ENCODE measurements at places on chromosomes 4 and X.

GRCh38 chr4:170399581-170400293 lies 310.0 kb upstream of the AADAT start:
- DNase-seq: no peak

- DNase-seq: no peak
Observed at GRCh38 chrX:10356979-10357378, 200.2 kb downstream of the CLCN4 start.

DNA sequence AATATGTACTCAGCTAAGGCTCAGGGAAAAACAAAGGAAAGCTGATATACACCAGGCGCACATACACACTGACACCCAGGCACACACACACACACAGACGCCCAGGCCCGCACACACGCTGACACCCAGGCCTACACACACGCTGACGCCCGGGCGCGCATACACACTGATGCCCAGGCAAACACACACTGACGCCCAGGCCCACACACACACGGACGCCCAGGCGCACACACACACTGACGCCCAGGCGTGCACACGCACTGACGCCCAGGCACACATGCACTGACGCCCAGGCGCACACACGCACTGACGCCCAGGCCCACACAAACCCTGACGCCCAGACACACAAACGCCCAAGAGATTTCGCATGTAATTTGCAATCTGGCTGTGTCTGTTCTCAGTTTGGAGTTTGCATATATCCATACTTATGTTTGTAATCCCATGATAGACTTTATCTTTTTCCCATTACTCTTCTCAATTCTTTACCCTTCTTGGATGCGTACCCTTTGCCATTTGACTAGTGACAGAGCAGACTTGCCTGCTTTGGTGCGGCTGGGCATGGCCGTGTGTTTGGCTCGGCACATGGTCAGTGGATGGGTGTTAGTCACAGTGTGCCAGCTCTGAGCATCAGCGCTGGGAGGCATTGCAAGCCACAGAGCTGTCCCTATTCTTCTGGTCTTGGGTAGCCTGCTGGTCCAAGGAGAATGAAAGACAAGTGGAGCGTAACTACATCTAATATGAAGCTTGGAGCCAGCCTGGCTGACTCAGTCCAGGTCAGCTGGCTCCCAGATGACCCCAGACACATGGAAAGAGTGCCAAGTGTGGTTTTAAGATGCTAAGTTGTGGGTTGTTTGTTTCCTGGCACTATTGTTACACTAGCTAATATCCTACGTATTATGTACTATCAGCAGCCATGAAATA lies 632.4 kb upstream of the ZFP42 start:
- DNase-seq: peak; percentile 44

- no peak for DNase-seq
Observed at GRCh38 chr4:122476745-122477144, 20.2 kb upstream of the IL2 start.

DNA sequence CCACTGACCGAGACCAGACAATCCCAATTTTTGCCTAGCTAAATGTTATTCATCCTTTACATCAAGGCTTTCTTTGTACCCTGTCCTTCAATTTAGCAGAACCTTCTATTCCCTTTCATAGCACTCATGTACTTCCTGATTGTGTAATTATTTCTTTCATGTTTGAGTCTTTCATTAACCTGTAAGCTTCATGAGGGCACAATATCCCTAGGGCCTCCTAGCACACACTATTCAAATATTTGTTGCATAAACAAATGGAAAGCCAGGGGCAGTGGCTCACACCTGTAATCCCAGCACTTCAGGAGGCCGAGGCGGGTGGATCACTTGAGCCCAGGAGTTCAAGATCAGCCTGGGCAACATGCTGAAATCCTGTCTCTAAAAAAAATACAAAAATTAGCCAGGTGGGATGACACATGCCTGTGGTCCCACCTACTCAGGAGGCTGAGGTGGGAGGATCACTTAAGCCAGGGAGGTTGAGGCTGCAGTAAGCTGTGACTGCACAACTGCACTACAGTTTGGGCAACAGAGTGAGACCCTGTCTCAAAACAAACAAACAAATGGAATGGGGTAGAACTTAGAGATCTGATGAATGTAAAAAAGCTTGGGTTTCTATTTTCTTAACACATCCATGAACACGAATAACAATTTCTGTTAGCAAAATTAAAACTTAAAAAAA lies 59.0 kb downstream of the SAT1 start:
- DNase-seq: no peak

GRCh38 chrX:80246271-80246670 lies 174.0 kb upstream of the TENT5D start:
- no peak for DNase-seq

DNA sequence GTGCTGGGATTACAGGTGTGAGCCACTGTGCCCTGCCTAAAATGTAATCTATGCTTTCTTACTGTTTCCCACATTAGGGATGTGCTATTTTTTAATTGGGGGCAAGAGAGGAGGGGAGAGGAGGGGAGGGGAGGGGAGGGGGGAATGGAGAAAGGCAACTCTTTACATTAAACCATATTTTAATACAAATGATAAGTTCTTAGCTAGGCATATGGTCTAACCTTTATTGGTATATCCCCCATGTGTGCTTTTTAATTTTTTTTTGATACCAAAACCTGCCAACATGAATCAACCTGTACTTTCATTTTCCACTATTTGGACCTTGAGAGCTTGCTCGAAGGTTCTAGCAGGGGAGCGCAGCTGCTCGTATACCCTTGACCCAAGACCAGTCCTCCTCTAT lies 6.4 kb downstream of the CLOCK start:
- no peak for DNase-seq

GRCh38 chr4:80185787-80186548 lies 11.3 kb upstream of the PRDM8 start:
- DNase-seq: no peak

DNA sequence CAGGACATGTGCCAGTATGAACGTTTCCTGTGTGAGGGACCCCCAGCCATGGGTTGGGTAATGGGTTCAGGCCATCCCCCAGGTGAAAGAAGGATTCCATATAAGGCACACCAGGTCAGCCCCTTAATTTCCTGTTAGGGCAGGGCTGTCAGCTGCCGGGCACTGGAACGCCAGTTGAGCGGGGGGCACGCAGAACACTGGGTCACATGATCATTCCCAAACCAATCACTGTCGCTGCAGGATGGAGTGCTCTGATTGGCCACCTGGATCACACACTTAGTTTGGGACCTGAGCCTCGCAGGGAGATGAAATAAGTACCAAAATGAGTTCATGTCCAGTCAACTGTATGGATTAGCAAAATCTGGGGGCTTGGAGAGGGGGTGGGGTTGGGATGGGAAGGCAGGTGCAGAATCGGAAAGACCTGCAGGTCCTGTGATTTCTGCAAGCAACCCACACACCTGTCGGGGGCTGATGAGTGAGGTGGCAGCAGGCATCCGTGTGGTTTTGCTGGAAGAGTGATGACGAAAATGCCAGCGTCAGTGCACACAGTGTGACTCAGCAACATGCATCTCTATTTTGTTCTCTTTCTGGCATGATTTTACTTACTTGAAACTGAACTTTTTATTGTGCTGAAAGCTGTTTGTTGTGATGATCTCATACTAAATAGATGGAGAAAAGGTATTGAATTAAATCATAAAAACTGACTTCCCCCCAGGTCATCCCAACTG lies 32.2 kb downstream of the RNF212 start:
- no peak for DNase-seq

DNA sequence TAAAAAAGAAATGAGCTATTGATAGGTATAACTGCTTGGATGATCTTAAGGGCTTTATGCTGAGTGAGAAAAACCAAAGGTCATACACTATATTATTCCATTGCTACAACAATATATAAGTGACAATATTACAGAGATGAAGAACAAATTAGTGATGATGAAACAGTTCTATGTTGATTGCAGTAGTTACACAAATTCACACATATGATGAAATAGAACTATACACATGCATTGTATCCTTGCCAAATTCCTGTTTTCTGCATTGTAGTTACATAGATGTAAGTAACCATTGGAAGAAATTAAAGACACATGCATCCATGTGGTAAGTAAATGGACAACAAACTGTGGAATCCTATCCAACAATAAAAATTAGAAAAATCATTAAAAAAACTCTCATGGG lies 76.5 kb downstream of the CENPC start:
- DNase-seq: no peak

DNA sequence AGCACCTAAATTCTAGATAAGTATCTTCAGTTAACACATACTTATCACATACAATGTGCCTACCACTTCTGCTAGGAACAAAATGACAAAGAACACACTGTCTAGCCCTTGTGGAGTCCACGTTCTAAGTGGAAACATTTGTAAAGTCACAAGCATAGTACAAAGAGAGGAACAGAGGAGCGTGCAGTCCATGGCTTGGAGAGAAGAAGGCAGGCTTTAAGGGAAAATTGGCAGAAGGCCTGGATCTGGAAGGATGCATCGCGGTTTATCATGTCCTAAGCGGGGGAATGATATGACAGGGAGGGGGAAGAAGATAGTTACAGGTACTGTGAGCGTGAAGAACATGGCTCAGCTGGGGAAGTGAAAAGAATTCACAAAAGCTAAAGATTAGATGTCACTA lies 218.0 kb downstream of the PRDM5 start:
- no peak for DNase-seq

- no peak for DNase-seq
Observed at GRCh38 chr4:99329876-99330275, 8.7 kb upstream of the ADH1B start.

DNA sequence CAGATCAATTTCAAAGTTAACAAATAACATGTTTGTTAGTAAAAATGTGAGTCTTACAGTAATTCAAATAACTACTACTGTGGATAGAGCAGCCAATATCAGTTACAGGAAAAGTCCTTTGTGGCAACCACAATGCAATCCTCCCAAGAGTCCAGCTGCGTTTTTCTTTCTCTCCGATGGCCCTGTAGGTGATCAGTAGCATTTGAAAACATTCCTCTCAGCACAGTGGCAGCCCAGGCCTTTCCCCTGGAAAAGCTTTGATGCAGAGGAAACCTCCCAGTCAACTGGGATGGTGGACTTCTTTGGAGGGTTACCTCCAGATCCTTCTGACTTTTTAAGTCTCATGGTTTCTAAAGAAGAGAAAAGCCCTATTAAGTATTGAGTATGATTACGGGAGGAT lies 18.0 kb upstream of the PDZD4 start:
- no peak for DNase-seq

- no peak for DNase-seq
Observed at GRCh38 chr4:6782846-6783110, 251 bp downstream of the KIAA0232 start.

DNA sequence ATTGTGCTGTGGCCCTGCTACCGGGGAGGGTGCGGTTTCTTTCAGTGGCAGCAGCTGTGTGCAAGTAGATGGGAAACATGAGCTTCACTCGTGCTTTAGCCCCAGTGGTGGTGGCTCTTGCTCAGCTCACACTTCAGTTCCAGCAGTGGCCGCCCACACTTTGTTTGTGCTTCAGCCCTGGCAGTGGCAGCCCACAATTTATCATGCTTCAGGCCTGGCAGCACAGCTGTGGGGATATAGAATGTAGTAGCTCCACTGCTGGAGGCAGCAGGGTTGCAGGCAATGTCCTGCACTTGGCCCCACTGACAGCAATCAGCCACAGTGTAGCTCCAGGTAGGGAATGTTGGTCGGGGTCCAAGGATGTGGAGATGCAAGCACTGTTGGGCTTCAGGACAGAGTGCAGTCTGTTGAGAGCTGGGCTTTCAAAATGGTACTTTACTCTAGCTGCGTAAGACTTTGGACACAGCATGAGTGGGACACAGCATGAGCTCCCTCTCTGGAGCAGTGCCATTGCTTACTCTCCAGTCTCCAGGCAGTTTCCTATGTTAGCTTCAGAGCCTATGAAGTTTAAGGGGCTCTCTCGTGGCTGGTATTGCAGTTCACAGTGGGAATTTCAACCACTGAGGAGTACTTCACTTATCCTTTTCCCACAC lies 413.1 kb downstream of the PDGFC start:
- DNase-seq: no peak

- no peak for DNase-seq
Observed at GRCh38 chr4:4919927-4920326, 60.5 kb downstream of the MSX1 start.

- DNase-seq: peak; percentile 41
Observed at GRCh38 chr4:123832173-123833026, 435.8 kb downstream of the SPRY1 start.

GRCh38 chr4:102447413-102447812 lies 53.7 kb upstream of the NFKB1 start:
- no peak for DNase-seq

GRCh38 chr4:48546336-48546735 lies 56.3 kb downstream of the ZAR1 start:
- DNase-seq: peak; percentile 33

GRCh38 chrX:123962006-123962467 lies 531 bp downstream of the STAG2 start:
- DNase-seq: peak; percentile 45

GRCh38 chr4:165330071-165330470 lies 2.6 kb downstream of the MSMO1 start:
- no peak for DNase-seq

DNA sequence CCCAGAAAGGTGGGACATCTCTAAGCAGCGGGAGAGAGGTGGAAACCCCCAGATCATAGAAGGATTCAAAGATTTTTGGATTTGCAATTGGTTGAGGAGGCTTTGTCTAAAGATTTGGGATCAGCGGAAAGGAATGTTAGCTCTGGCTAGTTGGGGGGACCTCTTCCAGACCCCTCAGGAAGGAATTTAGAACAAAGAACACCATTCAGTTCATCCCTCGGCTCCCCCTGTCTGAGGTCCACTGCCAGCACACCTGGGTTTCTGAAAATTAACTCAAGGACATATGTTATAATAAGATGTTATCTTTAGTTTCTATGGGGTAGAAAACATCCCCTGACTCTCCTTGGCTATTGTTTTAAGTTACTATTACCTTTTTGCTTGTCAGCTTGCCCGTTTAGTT lies 163.6 kb downstream of the CEP135 start:
- DNase-seq: no peak

- no peak for DNase-seq
Observed at GRCh38 chr4:1593458-1593857, 90.7 kb downstream of the FAM53A start.

GRCh38 chr4:36638273-36638811 lies 356.9 kb downstream of the DTHD1 start:
- no peak for DNase-seq

- no peak for DNase-seq
Observed at GRCh38 chr4:19256823-19257222, 994.9 kb upstream of the SLIT2 start.

GRCh38 chr4:14294611-14295010 lies 667.1 kb upstream of the BOD1L1 start:
- no peak for DNase-seq

DNA sequence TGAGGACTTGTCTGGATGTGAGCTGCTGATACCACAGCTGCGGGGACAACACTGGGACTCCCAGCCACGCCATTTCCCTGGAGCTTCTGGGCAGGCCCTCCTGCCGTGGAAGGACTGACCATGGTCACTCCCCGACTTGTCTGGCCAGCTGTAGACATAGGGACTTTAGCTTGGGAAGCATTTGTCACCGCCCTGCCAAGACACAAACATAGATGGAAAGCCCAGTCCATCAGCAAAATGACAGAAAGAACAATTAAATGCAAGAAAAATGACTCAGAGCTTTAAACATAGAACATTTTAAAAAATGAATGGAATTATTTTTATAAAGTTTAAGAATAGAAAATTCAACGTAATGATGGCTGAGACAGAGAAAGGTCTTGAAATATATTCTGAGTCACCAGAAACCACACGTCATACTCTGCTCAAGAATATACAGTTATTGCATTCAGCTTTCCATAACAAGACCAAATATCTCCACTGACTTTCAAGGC lies 107.6 kb upstream of the CBR4 start:
- DNase-seq: no peak

- DNase-seq: peak; percentile 52
Observed at GRCh38 chrX:50691820-50692219, 122.2 kb downstream of the SHROOM4 start.
